ENCODE measurements at places on chromosomes 3 and 15.

- no peak for DNase-seq
Observed at GRCh38 chr3:50574444-50574831, 5.1 kb downstream of the HEMK1 start.

GRCh38 chr3:88988906-88989305, 118.5 kb upstream of the EPHA3 start:
- DNase-seq = no peak

DNA sequence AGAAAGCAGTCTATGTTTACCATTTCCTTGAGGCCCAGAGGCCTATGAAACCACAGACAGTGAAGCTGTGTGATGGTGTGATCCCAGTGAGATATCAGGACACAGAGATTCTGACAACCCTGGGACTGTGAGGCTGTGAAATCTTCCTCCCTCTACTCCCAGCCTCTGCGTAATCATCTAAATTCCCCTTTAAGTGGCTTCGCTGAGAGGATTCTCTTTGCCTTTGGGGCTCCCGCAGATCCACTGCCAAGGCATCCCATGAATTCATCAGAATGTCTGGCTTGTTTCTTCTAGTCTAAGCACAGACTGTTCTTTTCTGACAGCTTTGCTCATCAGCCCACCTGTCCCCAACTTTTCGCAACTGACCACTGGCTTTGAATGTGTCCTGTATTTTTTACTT, 901.2 kb upstream of the NR2F2 start:
- DNase-seq = no peak

GRCh38 chr3:9064251-9064650, 101.0 kb upstream of the RAD18 start:
- no peak for DNase-seq

- no peak for DNase-seq
Observed at GRCh38 chr15:99074446-99074845, 30.4 kb upstream of the SYNM start.

DNA sequence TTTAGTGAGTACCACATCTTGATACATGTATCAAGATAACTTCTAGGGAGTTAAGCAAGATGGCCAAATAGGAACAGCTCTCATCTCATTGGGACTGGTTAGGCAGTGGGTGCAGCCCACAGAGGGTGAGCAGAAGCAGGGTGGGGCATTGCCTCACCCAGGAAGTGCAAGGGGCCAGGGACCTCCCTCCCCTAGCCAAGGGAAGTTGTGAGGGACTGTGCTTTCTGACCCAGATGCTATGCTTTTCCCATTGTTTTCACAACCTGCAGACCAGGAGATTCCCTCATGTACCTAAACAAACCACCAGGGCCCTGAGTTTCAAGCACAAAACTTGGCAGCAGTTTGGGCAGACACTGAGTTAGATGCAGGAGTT, 665.0 kb upstream of the CBLB start:
- DNase-seq = no peak

DNA sequence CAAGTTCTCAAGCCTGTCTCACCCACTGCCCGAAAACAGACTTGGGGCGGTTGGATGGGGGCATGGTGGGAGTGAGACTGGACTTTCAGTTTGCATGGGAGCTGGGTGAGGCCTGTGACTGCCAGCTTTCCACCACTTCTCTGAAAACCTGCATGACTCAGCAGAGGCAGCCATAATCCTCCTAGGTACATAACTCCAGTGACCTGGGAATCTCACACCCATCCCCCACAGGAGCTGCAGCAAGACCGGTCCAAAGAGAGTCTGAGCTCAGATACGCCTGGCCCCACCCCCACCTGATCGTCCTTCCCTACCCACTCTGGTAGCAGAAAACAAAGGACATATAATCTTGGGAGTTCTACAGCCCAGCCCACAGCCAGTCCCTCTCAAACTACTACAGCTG, 107.2 kb downstream of the NSMCE3 start:
- DNase-seq = no peak

DNA sequence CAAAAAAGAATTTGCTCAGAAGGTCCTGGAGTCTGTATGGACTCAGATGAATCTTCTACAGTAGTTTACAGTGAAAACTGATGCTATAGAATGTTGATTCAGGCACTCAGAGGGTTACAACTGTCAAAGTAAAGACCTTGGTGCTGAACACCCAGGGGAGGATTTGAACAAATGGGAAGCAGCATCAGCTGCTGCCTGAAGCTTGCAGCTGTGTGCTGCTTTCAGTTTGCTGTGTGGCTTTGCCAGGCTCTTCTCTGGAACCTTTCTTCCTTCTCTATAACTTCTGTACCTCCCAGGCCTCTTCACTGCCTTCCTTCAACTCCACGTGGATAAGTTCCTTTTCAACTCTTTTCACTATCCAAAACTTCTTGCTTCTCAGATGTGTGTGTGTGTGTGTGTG, 214.2 kb downstream of the GRM7 start:
- no peak for DNase-seq

DNA sequence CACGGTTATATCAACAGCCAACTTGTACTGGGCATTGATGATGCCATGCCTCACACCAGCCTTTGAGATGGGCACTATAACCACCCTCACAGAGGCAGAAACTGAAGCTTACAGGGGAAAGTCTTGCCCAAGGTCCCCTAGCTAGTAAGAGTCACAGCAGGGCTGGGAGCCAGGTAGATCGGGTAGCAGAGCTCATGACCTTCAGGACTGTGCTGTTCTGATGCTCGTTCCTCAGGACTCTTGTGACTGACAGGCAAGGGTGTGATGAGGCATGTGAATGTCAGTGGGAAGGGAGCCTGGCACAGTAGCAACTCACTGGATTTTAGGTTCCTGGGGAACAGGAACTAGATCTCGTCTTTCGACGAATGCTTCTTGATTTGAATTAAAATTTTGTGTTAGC, 65.7 kb downstream of the RLBP1 start:
- no peak for DNase-seq

DNA sequence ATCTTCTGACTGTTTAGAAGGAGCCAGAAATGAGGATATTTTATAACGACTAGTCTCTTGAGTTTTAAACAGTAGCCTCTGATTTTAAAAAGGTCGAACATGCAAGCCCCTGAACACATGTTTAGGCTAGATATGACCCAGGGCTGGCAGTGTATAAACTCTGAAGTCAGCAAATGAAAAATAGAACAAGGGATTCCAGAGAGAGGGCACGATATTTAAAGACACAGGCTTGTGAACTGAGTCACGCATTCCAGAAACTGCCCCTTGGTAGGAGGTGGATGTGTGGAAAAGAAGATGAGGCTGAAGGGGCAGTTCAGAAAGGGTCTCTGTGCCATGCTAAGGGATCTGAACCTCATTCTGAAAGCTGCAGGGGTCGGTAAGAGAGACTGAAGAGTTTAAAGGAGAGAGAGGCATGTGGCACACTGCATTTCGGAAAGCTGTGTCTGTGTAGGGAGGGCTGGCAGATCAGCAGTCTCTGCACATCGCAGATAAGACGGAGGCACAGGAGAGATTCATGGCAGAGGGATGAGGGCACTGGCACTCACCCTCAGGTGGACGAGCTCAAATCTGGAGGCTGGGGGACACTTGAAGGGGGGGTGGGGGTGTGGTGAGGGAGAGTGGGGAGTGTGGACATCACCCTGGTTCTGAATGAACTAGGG, 22.1 kb downstream of the ST8SIA2 start:
- no peak for DNase-seq
